ENCODE measurements at places on chromosomes 6 and 20.

DNA sequence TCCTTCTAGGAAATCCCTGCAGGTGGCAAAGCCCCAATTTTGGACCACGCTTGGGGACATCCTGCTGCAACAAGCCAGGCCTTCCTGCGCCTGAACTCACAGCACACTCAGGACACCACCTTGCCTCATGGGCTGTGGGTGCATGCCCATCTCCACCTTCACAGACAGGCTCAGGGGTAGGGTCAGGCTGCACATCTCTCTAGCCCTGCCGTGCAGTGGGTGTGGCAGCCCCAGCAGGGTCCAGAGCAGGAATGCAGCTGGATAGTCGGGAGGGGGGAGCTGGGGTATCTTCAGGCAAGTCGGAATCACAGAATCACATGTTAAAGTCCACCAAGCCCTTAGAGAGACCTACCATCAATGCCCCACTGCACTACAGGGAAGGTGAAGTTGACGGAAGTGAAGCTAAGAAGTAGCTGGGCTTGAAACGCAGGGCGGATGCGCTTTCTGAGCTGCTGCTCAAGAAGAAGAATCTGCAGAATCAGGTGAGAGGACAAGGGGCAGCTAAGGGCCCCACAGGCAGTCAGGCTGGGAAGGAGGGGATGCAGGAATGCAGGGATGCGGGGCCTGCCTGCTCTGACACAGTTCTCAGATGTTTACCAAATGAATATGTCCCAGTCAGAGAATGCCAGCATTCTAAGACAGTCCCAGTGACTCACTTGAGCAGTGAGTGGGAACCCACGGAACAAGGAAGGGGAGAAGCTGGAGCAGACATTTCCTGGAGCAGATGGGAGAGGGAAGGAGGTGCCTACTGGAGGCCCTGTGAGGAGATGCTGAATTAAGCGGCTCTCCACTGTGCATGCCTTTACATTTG lies 11.3 kb downstream of the SERPINB6 start:
- no peak for DNase-seq

DNA sequence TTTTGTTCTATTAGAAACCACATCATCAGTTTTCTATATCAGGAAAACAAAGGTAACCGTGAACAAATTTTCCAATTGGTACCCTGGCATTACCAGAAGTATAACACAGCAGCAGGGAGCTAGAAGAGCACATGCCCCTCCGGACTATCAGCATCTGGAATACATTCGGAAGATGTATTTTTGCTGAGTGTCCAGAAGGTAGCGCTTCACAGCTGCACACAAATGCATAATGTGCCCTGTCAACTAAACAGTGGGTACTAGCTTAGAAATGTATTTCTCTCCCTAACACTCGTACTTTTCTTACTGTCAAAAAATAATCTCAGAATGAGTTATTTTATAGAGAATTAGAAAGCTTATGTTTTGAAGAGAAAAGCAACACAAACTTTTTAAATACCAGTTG lies 77.6 kb downstream of the HUS1B start:
- no peak for DNase-seq

GRCh38 chr6:31579119-31579505 lies 3.1 kb downstream of the LTB start:
- no peak for DNase-seq

GRCh38 chr6:11194356-11195218 lies 37.9 kb downstream of the NEDD9 start:
- no peak for DNase-seq

DNA sequence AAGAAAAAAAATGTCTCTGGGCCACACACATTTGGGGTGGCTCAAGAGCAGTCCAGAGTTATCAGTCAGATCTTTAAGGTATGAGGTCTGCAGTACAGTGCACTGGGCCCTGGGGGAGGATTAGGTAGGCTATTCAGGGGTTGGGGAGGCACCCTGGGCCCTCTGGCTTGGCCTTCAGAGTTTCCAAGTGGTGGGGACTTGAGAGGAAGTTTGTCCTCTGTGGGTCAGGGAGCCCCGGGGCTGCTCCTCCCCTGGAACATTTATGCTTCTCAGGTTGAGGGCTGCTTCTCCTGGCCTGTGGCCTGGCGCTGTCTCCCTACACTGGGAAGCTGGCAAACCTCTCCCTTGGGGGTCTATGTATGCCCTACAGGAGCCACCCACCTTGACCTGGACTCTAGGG lies 46.0 kb downstream of the PTK7 start:
- no peak for DNase-seq

GRCh38 chr6:113805173-113805790 lies 51.9 kb upstream of the MARCKS start:
- no peak for DNase-seq

- no peak for DNase-seq
Observed at GRCh38 chr6:129521946-129522345, 188.0 kb downstream of the ARHGAP18 start.

- no peak for DNase-seq
Observed at GRCh38 chr20:13494019-13494418, 144.7 kb downstream of the TASP1 start.

DNA sequence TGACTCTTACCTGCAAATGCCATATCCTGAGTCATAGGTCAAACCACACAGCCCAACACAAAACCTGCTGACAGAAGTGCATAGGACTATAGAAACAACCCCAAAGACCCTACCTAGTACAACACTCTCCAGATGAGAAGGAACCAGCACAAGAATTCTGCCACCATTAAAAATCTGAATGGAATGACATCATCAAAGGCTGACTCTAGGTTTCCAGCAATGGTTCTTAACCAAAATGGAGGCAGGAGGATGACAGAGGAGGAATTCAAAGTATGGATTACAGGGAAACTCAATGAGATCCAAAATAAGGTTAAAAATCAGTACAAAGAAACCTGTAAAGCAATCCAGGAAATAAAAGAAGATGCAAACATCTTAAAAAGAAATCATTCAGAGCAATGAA lies 31.2 kb downstream of the OR14J1 start:
- no peak for DNase-seq

GRCh38 chr20:37564388-37565133 lies 36.9 kb upstream of the BLCAP start:
- DNase-seq: no peak

GRCh38 chr6:105728995-105729394 lies 326.1 kb upstream of the PREP start:
- DNase-seq: no peak

DNA sequence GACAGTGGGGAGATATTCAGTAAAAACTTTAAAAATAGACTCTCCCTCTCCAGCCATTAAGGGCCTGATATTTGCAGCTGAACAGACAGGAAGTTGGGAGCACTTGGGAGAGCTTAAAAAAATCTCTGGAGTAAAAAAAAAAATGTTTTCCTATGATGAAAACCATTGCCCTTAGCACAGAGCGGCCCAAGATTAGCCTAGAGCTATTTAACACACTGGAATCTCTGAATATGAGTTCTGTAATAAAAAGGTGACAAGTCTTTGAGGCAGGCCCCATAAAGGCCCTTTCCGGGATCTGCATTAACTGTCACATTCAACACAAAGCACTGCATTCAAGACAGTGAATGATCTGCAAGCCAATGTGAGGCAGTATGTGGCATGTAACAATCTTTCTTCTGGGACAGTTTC lies 393.7 kb downstream of the ZFAND3 start:
- no peak for DNase-seq

DNA sequence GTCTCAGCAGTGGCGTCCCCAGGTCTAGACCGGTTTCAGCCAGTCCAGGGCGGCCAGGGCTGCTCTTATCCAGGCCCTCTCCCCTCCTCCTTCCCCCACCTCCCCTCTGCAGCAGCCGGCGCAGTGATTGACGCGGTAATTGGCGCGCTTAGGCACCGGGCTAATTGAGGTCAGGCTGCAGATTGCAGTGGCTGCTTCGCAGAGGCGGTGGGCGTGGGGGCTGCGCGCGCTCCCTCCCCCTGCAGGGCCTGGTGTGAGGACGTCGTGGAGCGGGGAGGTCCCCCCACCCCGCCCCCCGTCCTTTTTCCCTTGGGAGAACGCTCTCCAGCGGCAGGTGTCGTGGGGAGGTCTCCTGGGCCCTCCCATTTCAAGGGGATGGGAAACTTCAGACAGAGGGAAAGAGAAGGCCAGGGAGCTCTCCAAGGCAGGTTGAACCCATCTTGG lies 70.4 kb upstream of the BLCAP start:
- no peak for DNase-seq

GRCh38 chr20:46791722-46792416 lies 82.4 kb downstream of the SLC2A10 start:
- no peak for DNase-seq

GRCh38 chr6:32664354-32664753 lies 2.1 kb downstream of the HLA-DQB1 start:
- DNase-seq: no peak

- DNase-seq: no peak
Observed at GRCh38 chr6:99993533-99994251, at the start of gene MCHR2. Gene MCHR2, minus strand, starts transcription at chr6:99994223. Its CDS starts 38,076 bp downstream, at chr6:99956147.

DNA sequence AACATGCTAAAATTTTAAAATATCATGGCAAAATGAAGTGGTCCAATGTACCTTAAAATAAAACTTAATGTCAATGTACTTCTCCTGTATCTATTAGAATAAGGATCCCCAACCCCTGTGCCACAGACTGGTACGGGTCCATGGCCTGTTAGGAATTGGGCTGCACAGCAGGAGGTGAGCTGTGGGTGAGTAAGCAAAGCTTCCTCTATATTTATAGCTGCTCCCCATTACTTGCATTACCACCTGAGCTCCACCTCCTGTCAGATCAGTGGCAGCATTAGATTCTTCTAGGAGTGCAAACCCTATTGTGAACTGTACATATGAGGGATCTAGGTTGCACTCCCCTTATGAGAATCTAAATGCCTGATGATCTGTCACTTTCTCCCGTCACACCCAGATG lies 86.0 kb downstream of the SLC16A10 start:
- no peak for DNase-seq

DNA sequence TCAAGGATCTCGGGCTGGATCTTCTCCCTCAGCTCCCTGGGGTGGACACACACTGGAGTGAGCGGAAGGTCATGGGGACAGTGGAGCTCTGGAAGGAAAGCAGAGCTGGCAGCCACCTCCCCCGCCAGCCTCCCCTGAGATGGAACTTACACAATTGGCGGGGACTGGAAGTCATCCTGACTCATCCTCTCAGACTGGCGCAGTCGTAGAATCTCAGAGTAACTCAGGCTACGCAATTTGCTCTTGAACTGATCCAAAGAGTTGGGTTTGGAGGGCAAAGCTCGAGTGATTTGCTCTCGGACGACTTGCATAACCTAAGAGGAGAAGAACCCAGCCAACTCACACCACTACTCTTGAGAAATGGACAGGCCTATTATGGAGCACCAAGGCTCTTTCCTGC lies 34.8 kb downstream of the ELMO2 start:
- no peak for DNase-seq

GRCh38 chr20:17545127-17545526 lies 13.9 kb upstream of the BFSP1 start:
- DNase-seq: no peak

DNA sequence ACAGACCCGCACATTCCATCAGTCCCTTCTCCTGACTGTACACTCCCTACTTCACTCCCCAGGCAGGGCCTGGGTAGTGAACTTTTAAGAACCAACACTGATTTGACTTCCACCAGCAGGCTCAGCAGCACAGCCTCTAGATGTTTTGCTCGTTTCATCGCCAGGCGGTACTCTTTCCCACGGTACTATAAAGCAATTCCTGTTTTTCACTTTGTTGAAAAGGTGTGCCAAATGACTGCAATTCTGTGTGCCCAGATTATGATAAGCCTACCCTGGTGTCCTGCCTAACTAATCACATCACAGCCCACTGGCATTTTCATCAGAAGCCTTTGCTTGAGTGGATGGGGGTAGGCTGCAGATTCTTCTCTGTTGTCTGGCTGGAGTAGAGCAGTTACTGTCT lies 12.9 kb upstream of the WTAP start:
- DNase-seq: no peak

DNA sequence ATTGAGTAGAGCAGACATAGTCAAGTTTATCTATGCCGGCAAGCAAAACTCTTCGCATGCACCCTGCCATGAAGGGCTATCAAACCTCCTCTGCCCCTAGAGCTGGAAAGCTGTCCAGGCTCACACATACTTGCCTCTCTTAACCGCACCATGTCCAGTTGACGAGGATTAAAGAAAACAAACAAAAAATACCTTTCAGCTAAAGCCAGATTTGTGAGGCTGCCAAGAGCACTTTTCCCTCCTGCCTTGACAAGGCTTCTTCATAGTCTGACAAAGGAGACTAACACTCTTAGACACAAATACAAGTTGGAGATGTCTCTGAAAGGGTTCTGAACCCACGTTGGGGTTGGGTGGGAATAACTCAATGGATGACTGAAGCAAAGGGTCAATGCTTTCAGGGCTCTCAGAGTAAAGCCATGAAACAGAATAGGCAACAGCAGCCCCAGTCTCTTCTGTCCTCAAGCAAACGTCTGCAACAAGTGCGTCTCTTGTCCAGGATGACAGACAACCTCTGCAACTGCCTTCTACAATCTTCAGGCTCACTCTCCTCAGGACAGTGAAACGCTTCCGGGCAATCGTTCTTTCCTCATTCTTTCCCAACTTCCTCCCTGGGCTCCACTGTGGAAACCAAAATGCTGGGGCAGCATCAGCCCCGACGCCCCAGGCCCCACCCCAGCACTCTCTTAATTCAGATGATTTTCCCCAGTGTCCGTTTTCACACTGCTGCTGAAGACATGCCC lies 57.8 kb downstream of the AGPAT4 start:
- no peak for DNase-seq

- no peak for DNase-seq
Observed at GRCh38 chr6:166658115-166658791, 31.2 kb upstream of the RPS6KA2 start.

GRCh38 chr20:1467355-1468116 lies 887 bp upstream of the NSFL1C start:
- DNase-seq: no peak

- no peak for DNase-seq
Observed at GRCh38 chr6:89500611-89501010, 67.7 kb downstream of the ANKRD6 start.

DNA sequence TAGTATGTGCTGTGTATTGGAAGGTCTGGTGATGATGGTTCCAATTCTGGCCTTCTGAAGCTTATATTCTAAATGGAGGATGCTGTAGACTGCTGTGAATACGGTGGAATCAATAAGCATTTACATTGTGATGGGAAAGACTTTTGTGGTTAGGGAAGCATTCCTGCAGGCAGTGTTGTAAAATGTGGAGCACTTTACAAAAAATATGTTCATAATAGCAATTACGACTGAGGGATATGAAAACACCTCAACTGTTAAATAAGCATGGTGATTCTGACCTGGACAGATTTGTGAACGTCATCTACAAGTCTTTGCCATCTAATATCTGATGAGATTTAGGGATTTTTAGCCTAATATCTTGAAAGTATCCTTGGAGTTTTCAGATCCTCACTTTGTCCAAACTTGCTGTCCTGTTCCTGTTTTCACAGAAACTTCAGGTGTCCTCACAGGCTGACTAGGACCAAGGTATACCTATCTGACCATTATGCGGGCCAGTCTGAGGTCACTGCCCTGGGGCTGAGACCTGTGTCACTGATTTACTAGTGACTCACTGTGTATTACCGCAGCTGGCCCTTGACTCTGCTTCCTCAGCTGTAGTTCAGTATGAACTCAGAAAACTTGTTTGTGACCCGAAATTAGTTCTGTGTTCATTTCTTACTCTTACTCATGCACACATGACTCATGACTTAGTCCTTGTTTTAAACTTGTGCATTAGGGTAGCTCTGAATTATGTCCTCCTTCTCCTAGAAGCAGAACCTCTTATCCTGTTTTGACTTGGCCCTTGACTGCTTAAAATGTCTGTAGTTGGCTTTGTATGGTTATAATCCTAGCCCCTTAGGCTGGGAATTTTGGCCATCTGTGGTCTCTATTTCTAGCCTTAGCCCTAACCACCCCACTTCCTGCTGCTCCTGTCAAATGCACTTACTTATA lies 343.0 kb downstream of the CDKAL1 start:
- no peak for DNase-seq

- no peak for DNase-seq
Observed at GRCh38 chr6:35955071-35955470, 34.2 kb upstream of the SRPK1 start.

GRCh38 chr20:8094850-8095249 lies 37.2 kb upstream of the PLCB1 start:
- no peak for DNase-seq
